ENCODE measurements at places on chromosomes 5 and 9.

DNA sequence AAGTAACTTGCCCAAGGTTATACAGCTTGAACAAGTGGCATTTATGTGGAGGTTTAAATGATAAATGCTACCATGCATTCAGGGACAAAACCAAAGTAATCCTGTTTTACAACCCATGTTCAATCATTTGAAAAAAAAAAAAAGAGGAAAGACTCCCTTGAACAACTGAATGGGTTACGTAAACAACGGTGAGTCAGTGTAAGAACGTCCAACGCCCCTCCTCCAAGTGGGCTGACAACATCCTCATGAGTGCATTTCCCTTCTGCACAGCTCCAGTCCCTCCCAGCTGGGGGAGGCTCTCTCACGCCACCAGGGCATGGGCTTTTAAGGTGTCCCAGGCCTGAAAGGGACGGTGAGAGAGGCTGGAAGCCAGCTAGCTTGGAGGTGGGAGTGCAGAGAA lies 90.0 kb downstream of the PRRT1B start:
- DNase-seq: peak; percentile 88

- no peak for DNase-seq
Measured at GRCh38 chr5:164951570-164951969, 1446.2 kb downstream of the MAT2B start.

GRCh38 chr9:98333703-98334582 lies 78.5 kb upstream of the TBC1D2 start:
- DNase-seq: no peak

DNA sequence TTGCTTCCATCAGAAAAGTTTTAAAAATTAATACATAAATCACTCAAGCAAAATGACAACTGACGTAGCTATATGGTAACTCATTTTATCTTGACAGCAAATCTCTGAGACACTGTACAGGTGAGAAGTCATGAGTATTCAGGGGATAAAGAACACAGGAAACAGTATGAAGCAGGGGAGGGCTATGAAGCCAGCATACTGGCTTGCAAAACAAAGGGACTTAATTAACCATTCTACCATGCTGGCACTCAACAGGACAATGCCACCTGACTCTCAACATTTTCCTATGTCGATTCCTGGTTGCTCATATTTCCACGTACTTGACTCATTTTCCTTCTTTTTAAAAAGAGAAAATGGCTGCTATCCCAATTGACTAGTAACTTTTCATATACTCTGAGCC lies 151.4 kb upstream of the RETREG1 start:
- DNase-seq: no peak

Data from Caco-2 (cell line).